ENCODE measurements at places on chromosomes 16 and 17. TPM values are rescaled to one million over a fixed set of nuclear protein-coding genes. Genes with fewer than 3 reads are reported as not detected.

The LRRC37A3 gene
- 3.3 TPM for total RNA-seq

The OTOA gene
- total RNA-seq: 0.51 TPM

The KRTAP2-1 gene
- not detected for total RNA-seq

The C17orf113 gene
- total RNA-seq: 6.2 TPM

The ZNF205 gene
- 26.7 TPM for total RNA-seq

The ARL5C gene
- not detected for total RNA-seq

The TMEM238L gene
- total RNA-seq: not detected

GRCh38 chr17:27631411-27631760 lies 398 bp downstream of the LGALS9 start:
- no peaks in the 10 kb centered on the region for H3K36me3 ChIP-seq
- H3K27me3 ChIP-seq: no peaks in the 10 kb centered on the region
- DNase-seq: no peak

- no peak overlapping the region for H3K27ac ChIP-seq
- H3K4me3 ChIP-seq: no peak overlapping the region
- no peaks in the 10 kb centered on the region for H3K27me3 ChIP-seq
- DNase-seq: no peak
Measured at GRCh38 chr17:50649042-50649908, 14.6 kb downstream of the ABCC3 start.

GRCh38 chr17:4100883-4101756 lies 41.7 kb downstream of the ZZEF1 start:
- H3K27me3 ChIP-seq: no peaks in the 10 kb centered on the region
- H3K36me3 ChIP-seq: peaks cover 41% of the 10 kb centered on the region
- H3K4me1 ChIP-seq: no peaks in the 10 kb centered on the region
- peak; percentile 53 for DNase-seq
- peak overlapping the region; percentile 76 for H3K27ac ChIP-seq
- H3K4me3 ChIP-seq: no peak overlapping the region

DNA sequence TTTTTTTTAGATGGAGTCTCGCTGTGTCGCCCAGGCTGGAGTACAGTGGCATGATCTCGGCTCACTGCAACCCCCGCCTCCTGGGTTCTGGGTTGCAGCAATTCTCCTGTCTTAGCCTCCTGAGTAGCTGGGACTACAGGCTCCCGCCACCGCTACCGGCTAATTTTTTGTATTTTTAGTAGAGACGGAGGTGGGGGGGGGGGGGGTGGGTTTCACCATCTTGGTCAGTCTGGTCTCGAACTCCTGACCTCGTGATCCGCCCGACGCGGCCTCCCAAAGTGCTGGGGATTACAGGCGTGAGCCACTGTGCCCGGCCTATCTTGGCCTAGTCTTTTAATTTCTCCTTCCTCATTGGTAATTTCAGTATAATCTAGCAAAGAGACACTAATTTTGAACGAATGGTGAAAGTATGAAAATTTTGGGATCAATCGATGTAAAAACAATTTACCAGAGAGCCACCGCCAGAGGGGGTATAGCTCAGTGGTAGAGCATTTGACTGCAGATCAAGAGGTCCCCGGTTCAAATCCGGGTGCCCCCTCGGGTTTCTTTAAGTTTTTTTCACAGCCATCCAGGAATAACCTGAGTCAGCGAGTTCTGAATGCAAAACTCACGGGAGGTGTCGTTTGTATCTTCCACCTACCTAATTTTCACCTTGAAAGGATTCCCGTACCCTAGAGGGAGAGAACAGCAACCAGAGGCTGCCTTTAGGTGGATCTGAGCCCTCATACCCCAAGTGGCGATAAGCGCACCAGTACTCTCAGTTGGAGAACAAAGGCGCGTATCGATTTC lies 2.5 kb upstream of the LASP1 start:
- peaks cover 9% of the 10 kb centered on the region for H3K4me1 ChIP-seq
- peak overlapping the region; percentile 64 for H3K27ac ChIP-seq
- no peaks in the 10 kb centered on the region for H3K27me3 ChIP-seq
- H3K4me3 ChIP-seq: peak overlapping the region; percentile 66

DNA sequence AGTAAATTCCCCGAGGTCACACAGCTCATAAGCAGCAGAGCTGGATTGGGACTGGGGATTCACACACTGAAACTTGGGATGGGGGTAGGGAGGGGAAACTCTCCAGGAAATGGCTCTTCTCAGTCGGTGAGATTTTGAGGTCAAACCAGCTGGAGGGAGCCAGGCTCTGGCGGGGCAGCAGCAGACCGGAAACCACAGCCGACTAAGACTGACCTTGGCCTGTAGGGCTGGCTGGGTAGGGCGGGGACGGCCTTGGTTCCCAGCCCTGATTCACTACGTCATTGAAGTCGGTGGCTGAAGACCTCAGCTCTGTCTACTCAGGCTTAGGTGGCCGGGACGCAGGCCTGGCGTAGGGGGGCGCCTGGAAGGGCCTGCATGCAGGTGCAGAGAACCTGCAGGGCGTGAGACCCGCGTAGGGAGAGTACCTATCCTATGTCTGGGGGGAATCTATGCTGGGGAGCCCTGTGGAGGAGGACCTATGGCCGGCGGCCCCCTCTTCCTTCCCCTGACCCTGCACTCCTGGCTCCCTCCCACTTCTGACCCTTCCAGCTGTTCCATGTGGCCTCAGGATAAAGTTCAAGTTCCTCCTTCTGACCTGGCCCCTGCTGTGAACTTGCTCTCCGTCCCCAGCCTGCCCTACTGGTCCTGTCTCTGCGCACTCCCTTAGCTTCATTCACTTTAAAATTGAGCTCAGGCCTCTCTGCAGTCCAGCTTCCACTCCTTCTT lies 11.9 kb upstream of the SLC4A1 start:
- no peak overlapping the region for H3K4me3 ChIP-seq
- DNase-seq: peak; percentile 92
- H3K36me3 ChIP-seq: no peaks in the 10 kb centered on the region
- H3K27ac ChIP-seq: no peak overlapping the region

GRCh38 chr16:17431012-17431411 lies 39.7 kb downstream of the XYLT1 start:
- no peak overlapping the region for H3K4me3 ChIP-seq
- no peak for DNase-seq
- no peaks in the 10 kb centered on the region for H3K36me3 ChIP-seq
- no peak overlapping the region for H3K27ac ChIP-seq

GRCh38 chr17:16470265-16470664 lies 21.7 kb downstream of the LRRC75A start:
- no peaks in the 10 kb centered on the region for H3K36me3 ChIP-seq
- H3K27me3 ChIP-seq: no peaks in the 10 kb centered on the region
- no peak overlapping the region for H3K4me3 ChIP-seq
- no peak overlapping the region for H3K27ac ChIP-seq
- no peak for DNase-seq

DNA sequence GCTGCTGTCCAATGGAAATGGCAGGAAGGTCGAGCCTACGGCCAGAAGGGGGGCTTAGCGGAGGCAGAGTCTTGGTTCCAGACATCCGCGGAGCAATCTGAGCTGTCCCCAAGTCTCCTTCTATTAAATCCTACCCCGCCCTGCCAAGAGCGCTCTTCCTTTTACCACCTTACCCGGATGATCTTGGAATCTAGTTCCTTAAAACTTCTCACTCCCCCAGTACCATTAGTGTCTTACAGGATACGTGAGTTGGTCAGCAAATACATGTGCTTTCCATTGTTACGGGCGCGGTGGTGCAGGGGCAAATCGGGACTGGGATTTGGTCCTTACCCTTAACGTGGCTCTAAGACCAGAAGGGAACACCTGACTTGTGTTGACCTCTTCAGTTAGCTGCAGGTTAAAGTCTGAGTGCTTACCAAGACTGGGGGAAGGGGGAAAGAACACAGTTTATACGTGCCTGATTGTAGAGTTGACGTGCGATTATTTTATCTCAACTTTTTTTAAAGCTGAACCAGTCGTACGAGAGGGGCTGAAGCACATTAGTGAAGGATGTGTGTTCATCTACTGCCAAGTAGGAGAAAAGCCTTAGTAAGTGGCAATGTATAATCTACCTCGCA lies 495 bp downstream of the TXNDC17 start:
- peaks cover 16% of the 10 kb centered on the region for H3K36me3 ChIP-seq
- no peaks in the 10 kb centered on the region for H3K27me3 ChIP-seq
- H3K27ac ChIP-seq: peak overlapping the region; percentile 78
- H3K4me1 ChIP-seq: peaks cover 5% of the 10 kb centered on the region
- DNase-seq: peak; percentile 32

- no peaks in the 10 kb centered on the region for H3K36me3 ChIP-seq
- H3K4me3 ChIP-seq: no peak overlapping the region
- H3K27me3 ChIP-seq: peaks cover 15% of the 10 kb centered on the region
- no peaks in the 10 kb centered on the region for H3K4me1 ChIP-seq
Measured at GRCh38 chr17:37761059-37761458, 16.2 kb upstream of the HNF1B start.

DNA sequence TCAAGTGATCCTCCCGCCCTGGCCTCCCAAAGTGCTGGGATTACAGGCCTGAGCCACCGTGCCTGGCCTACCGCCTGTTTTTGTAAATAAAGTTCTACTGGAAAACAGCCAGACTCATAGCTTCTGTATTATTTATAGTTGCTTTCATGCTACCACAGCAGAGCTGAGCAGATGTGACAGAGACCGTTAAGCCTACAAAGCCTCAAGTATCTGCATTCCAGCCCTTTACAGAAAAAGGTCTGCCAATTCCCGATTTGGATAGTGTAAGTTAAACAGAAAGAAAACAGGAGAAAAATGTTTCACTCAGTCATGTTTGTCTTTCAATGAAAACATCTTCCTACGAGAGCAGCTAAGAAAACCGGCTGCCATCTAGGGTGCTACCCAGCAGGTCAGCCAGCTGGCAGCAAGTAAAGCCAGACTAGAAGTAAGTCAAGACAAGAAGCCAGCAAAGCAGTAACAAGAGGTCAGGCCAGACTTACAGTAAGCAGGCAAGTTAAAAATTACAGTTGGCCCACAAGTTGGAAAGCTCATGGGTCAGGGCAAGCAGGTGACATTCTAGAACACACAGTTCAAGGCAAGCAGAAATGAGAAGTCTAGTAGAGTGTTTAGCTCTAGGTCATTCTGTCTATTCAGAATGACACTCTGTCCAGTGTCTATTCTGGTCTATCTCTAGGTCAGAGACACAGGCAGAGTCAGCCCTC lies 17.7 kb downstream of the NCBP3 start:
- H3K27me3 ChIP-seq: no peaks in the 10 kb centered on the region
- H3K4me1 ChIP-seq: no peaks in the 10 kb centered on the region
- H3K4me3 ChIP-seq: no peak overlapping the region
- peaks cover 41% of the 10 kb centered on the region for H3K36me3 ChIP-seq
- no peak for DNase-seq

DNA sequence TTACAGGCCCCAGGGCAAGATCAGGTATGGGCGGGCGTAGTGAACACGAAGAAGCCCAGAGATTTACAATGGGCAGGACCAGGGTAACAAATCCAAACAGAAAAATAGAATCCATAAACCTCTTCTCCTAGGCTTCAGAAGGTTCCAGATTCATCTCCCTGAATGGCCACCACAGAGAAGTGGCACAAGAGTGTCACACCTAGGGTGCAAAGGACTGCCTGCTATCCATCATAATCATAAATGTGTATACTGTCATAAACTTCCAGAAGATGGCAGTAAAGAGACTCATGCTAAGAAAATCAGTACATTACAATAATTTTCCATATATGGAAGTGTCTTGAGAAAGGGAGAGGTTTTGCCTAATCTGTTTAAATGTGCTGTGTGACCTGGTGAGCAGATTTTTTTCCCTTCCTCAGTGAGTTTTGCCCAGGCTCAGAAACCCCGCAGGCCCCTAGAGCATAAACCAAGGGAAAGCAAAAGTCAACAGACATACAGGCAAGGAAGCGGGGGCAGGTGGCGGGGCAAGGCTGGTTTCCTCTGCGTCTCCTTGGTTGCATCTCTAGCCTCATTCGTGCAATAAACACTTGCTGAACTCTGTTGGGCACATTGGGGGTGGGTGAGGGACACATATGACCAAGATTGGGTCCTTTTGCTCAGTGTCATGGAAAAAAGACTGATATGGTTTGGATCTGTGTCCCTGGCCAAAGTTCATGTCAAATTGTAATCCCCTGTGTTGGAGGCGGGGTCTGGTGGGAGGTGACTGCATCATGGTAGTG lies 92.0 kb upstream of the CDH5 start:
- H3K27me3 ChIP-seq: peaks cover 8% of the 10 kb centered on the region
- no peaks in the 10 kb centered on the region for H3K4me1 ChIP-seq
- H3K36me3 ChIP-seq: no peaks in the 10 kb centered on the region
- H3K4me3 ChIP-seq: no peak overlapping the region

DNA sequence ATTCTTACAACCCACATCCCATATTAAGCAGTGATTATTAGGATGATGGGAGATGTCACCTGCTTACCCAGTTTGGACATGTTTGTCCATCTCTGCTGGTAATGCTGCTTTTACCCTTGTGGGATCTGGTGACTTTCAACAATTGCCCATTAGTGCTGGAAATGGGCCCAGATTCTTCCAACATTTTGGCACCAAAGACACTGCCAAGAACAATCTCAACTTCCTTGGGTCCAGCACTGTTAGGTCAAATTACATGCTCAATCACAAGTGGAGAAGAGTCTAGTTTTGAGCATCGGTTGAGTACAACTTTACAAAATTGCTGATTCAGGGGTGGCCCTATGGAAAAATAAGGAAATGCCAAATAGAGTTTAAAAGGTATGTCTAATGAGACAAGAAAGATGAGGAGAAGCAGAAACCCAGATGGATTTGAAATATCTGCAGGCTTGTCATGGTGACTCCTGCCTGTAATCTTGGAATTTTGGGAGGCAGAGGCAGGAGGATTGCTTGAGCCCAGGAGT lies 13.0 kb upstream of the ZFP3 start:
- peak; percentile 24 for DNase-seq
- no peaks in the 10 kb centered on the region for H3K4me1 ChIP-seq
- H3K27ac ChIP-seq: no peak overlapping the region
- H3K27me3 ChIP-seq: no peaks in the 10 kb centered on the region
- no peak overlapping the region for H3K4me3 ChIP-seq

- no peak overlapping the region for H3K27ac ChIP-seq
- DNase-seq: peak; percentile 48
- peak overlapping the region; percentile 97 for H3K4me3 ChIP-seq
- H3K4me1 ChIP-seq: peaks cover 25% of the 10 kb centered on the region
- no peaks in the 10 kb centered on the region for H3K27me3 ChIP-seq
Measured at GRCh38 chr17:50863221-50863843, 2.8 kb downstream of the TOB1 start.

DNA sequence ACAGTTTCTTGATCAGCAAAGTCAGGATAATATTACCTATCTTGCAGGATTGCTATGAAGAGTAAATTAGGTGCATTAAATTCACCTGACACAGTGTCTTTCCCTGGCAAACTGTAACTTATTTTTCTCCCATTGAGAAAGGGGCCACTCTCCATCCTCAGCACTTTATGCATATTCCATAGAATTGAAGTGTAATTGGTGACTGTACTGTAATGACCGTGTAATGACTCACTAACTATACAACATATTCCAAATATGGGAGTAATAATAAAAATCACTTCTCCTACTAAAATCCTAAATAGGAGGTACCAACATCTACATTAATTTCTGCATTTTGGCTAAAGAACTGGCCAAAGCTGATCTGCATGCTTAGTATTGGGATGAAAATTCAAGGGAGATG lies 141.9 kb upstream of the NOG start:
- H3K4me3 ChIP-seq: no peak overlapping the region
- no peaks in the 10 kb centered on the region for H3K36me3 ChIP-seq
- DNase-seq: no peak
- H3K4me1 ChIP-seq: no peaks in the 10 kb centered on the region
- no peaks in the 10 kb centered on the region for H3K27me3 ChIP-seq

GRCh38 chr16:7086822-7087616 lies 245.6 kb upstream of the RBFOX1 start:
- H3K4me1 ChIP-seq: no peaks in the 10 kb centered on the region
- no peak overlapping the region for H3K27ac ChIP-seq
- no peak overlapping the region for H3K4me3 ChIP-seq
- H3K27me3 ChIP-seq: peaks cover 21% of the 10 kb centered on the region

Data from cardiac muscle cell (in vitro differentiated cells and primary cell).